Hematopoietic multipotent progenitor cell treated with erythropoietin and hydrocortisone succinate and interleukin-3 and kit ligand, for 17 days (in vitro differentiated cells): ENCODE measurements at places on chromosomes 7 and 10.

DNA sequence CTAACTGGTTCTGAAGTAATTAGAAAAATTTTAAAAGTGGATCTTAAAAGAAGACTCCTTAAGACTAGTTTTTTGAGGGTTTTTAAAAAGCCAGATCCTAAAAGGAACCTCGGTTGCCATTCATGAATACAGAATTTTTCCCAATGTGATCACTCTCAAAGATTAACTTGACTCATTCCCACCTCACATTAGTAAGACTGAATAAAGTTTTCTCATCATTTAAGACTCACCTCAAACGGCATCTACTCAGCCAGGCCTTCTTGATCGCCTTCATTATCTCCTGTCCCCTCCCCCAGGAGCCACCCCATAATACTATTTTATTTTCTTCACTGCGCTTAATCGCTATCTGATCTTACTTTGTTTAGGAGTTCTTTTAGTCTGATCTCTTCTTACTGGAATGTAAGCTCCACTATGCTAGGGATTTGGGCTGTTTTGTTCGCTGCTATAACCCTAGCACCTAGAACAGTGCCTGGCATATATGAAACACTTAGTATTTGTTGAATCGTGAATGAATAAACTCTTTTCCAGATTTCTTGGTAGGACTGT, 55.9 kb upstream of the PCGF5 start:
- no peak for DNase-seq

GRCh38 chr10:84826704-84827103, 498.3 kb downstream of the CCSER2 start:
- DNase-seq: no peak

DNA sequence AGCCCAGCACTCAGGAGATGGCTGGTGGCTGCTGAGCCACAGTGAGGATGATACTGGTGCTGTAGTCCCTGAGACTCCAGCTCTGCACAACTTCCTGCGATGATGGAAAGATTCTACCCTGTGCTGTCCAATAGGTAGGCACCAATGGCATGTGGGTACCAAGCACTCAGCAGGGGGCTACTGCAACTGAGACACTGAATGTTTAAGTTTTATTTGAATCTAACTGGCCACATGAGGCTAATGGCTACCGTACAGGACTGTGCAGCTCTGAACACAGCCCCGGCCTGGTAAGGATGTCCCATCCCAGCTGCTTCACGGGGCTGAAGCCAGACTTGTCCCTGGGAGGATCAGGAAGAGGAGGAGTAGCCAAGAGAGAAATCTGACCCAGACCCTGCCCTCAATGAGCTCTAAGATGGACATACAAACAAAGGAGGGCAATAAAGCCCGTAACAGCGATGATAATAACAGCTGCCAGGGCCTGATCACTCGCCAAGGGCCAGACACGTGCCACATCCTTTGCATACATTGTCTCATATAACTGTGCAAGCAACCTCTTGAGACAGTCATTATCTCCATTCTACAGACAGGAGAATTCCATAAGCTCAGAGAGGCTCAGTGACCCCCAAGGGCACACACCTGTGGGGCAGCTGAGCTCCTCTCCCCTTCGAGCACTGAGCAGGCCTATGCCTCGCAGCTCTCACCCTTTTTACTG, 3.8 kb downstream of the GPRIN2 start:
- DNase-seq: no peak

GRCh38 chr10:132357286-132358058, 25.5 kb downstream of the LRRC27 start:
- DNase-seq: no peak

GRCh38 chr7:97865104-97865503, 7.1 kb downstream of the ASNS start:
- DNase-seq: no peak
